ENCODE measurements at places on chromosomes 6 and 20. TPM values are rescaled to one million over a fixed set of nuclear protein-coding genes. Genes with fewer than 3 reads are reported as not detected.

DNA sequence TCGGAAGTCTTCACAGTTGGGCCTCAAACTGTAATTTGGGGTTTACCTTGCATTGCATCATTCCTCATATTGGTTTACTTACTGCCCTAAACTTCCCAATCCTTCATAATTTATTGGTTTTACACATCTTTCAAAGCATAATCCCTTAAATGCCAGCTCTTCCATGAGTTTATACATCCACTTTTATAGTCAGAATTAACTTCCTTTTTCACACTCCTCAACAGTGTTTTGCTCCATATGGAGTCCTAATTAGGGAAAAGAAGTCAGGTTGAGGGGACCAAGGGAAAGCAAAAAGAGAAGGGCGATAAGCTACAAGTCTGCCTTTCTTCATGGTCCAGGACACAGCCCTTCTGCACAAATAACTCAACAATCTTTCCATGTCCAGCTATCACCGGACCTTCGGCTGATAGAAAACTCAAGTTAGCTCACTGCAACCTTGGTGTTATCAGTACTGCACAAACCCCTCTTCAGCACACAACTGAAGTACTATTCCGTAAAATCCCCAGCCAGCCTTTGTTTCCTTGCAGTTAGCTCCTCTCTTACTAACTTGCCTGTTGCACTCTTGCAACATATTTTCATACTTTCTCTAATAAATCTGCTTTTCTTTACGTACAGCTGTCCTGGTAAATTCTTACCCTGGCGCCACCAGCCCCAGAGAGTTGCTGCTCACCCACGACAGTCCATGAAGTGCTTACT is 2.0 kb downstream of the EEF1E1 start:
- no peak for DNase-seq

DNA sequence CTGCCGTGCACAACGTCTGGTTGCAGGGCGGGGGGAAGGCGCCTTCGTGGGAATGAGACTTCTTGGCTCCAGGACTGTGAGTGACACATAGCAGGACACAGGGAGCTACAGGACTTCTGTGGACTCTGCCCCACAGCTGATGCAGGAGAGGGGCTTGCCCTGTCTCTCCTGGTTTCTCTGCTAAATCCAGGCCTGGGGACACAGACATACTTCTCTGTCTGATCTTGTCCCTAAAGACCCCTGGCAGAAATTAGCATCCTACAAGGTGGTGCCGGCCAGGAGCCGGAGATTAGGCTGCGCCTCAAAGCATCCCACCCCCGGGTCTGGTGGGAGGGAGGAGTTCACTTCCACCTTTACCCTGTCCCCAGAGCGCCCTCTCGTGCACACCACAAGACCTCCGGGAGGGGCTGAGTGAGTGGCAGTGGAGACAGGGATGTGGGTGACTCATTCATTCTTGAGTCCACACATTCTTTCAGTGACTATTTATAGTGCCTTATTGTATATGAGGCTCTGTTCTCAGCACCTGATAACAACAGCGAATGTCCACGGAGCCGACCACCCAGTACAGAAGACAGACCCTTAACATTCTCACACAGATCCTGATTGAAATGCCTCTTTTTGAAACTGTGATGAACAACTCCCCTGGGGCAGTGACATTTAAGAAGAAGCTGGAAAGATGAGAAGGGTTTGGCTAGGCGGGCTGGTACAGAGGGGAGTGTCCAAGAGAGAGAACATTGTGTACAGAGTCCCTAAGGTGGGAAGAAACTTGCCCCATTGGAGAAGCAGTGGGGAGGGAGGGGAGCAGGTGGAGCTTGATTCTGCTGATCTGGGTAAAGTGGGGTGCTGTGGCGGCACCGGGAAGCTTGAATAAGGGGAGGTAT is 39.0 kb downstream of the GMPR start:
- peak; percentile 96 for DNase-seq

Gene SCUBE3
- 1.0 TPM for polyA plus RNA-seq

DNA sequence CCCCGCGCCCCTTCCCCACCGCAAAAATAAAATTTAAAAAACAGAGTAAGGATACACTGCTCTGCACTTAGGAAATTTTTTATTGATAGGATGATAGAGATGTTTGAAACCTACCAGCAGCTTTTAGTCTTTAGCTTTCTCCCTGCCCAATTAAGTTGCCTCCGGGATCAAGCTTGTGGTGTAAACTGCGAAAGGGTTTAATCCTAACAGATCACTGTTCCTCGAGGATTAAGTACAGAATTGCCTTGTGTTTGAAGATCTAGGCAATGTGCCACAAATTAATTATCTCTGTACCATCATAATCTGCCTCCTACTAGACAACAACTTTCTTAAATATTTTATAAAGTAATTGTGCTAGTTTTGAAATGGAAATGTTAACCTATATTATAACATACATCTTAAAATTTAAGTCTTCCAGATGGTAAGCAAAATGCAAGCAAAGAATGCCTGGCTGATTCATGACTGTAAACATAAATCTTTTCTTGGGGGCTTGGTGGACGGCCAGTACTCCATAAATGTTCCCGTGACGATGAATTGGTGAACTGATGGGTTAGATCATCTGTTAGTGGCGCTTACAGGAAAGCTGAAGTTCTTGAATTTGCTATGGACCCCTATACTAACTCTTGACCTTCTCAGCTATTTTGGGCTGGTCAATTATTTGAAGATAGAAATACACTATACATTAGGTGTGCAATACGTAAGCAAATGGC is 58.0 kb upstream of the ARHGAP18 start:
- DNase-seq: no peak

Gene RRBP1
- polyA plus RNA-seq: 40.3 TPM

DNA sequence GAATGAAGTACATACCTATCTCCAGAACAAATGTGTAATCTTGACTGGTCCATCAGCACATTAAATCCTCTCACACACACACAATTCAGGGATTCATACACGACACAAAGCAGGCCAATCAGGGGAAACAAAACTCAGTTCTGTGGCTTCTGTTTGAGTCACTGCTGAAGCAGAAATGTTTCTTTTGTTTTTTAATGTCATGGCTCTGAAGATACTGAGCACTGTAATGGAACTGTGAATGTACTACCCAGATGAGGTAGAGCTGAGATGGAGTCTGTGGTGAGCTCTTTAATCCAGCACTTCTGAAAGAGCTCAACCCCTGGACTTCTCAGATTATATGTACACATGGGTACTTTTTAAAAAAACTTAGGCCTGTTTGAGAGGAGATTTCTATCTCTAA is 116.4 kb downstream of the THEMIS start:
- no peak for DNase-seq

DNA sequence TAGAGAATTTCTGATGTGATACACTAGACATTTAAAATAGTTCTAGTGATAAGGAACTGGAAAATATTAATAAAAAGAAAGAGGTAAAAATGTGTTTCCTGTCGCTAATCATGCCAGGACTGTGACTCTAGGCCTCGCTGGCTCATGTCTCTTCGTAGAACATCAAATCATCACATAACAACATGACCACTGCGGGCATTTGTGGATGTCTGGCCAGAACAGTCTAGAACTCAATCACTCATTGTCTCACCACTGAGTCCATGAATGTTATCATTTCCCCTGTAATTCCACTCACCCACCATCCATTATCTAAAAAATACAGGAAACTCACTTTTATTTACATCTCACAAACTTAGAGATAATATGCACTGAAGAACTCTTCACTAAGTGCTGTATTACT is 3.4 kb downstream of the HMGN3 start:
- DNase-seq: peak; percentile 73

GRCh38 chr20:46674253-46675083 is 14.8 kb downstream of the TP53RK start:
- no peak for DNase-seq

GRCh38 chr20:9978397-9979004 is 56.3 kb upstream of the ANKEF1 start:
- DNase-seq: peak; percentile 87

GRCh38 chr6:27986928-27987725 is 30.1 kb downstream of the OR2B6 start:
- DNase-seq: no peak

- DNase-seq: no peak
Measured at GRCh38 chr6:77445214-77445613, 18.1 kb downstream of the HTR1B start.

Gene CCND3
- 97.0 TPM for polyA plus RNA-seq

Gene HUS1B
- polyA plus RNA-seq: 0.33 TPM
